Stimulated activated CD8-positive, alpha-beta memory T cell treated with anti-CD3 and anti-CD28 coated beads, Interleukin-15, amount 100 ng/mL, for 4 hours (primary cell): ENCODE measurements at places on chromosomes 2 and 18.

GRCh38 chr2:172113617-172114016 is 10.9 kb upstream of the DLX2 start:
- DNase-seq = no peak

DNA sequence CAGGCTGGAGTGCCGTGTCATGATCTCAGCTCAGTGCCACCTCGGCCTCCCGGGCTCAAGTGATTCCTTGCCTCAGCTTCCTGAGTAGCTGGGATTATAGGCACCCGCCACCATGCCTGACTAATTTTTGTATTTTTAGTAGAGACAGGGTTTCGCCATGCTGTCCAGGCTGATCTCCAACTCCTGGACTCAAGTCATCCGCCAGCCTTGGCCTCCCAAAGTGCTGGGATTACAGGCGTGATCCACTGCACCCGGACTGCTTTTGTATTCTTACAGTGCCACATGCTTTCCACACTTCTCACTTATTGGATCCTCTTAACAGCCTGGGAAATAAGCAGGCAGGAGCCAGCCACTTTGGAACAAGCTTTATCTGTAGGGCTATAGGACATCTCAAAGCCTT is 25.3 kb upstream of the BCL2L11 start:
- no peak for DNase-seq

DNA sequence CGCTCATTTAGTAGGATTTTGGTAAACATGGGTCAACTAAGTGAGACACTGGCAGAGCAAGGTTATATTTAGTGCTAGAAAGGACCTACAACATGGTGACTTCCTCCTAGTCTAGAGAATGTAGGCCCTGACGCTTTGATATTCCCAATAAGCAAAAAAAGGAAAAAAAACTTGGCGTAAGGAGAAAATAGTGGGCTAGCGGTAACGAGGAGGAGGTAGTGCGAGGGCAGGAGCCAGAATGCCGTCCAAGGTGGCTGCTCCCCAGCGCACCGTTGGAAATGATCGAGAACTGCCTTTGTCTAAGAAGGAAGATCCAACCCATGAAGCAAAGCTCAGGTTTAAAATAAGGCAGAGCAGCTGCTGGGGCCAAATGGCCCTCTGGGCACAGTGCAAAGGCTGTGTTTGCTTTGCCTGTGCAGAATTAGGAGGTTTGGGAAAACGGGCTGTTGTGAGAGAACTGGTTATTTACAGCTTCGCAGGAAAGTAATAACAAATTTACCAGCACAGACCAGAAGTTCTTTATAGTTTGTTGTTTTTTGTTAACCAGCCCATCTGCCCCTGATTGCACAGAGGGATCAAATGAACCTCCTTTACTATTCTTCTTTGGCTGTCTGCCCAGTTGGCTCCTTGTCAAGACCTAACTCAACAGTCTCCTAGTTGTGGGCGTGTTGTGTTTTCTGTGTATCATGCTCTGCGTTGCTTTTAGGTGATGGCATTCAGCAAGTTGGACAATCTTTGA is 86.6 kb downstream of the ITGB1BP1 start:
- DNase-seq = no peak

GRCh38 chr2:65504814-65505697 is 72.7 kb upstream of the SPRED2 start:
- no peak for DNase-seq

- no peak for DNase-seq
Measured at GRCh38 chr2:6874032-6874431, 3.5 kb upstream of the RSAD2 start.

GRCh38 chr2:39378968-39379367 is 58.1 kb downstream of the MAP4K3 start:
- DNase-seq = no peak

DNA sequence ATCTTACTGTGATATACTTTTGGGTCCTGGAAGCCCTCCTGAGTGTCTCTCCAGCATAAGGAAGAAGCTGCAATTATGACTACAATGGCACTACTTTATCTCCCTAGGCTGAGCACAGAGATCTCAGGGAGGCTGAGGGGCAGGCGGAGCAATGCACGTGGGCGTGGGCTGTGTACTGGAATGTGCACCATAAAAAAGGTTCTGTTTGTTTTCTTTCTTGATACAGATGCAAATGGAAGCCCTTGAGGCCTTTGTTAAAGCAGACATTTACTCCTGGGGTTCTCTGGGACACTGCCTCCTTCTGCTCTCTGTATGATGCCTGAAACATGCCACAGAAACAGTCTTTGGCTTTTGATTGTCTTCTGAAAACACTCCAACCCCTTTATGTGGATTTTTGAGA is 79.1 kb upstream of the DLX2 start:
- DNase-seq = no peak

- DNase-seq = no peak
Measured at GRCh38 chr2:8993196-8993901, 10.1 kb downstream of the MBOAT2 start.

DNA sequence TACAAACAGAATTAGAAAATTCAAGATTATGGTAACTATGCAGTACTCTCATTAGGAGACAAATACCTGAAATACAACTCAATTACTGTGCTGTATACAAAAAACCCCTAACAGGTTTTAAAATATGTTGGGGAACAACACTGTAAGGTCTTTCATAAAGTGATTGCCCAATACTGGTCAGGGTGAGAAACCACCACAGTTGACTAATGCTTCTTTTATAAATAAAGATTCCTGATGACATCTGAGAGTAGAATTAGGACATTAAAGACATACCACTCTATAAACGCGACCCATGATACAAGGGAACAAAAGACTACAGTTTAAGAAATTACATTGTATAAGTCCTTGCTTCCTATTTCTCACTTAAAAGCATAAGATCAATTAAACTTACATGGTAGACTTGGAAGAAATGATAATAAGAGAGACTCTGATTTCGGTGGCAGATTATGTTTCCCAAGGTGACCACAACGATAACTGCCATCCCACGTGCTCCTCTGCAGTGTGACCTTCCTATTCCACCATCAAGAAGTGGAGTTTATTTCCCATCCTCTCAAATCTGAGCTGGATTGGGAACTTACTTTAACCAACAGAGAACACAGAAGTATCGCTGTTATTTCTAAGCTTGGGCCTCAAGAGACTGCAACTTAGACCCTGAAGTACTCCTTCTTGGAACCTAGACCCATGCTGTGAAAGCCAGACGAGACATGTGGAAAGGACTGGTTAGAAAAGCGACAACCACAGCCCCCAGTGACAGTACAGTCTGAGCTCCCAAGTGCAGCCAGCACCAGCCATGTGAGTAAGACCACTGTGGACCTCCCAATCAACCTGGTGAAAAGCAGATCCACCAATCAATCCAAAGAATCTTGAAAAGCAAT is 52.3 kb downstream of the ZNF521 start:
- no peak for DNase-seq

DNA sequence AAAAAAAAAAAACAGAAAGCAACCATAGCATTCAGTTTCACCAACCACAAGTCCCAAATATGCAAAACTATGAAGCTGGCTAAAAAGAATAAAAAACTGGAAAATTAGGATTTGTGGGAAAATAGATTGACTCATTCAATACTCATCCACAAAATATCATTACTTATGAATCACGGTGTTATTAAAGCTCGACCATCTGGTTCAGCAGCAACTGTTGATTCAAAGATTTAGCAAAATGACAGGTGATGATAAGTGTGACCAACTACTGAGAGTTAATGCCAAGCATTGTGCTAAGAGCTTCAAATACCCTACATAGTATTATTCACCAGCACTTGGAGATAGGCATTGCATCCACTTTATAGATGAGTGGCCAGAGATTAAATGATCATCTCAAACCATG is 26.2 kb upstream of the XDH start:
- DNase-seq = no peak

- DNase-seq = no peak
Measured at GRCh38 chr2:120602251-120602650, 133.4 kb upstream of the GLI2 start.

DNA sequence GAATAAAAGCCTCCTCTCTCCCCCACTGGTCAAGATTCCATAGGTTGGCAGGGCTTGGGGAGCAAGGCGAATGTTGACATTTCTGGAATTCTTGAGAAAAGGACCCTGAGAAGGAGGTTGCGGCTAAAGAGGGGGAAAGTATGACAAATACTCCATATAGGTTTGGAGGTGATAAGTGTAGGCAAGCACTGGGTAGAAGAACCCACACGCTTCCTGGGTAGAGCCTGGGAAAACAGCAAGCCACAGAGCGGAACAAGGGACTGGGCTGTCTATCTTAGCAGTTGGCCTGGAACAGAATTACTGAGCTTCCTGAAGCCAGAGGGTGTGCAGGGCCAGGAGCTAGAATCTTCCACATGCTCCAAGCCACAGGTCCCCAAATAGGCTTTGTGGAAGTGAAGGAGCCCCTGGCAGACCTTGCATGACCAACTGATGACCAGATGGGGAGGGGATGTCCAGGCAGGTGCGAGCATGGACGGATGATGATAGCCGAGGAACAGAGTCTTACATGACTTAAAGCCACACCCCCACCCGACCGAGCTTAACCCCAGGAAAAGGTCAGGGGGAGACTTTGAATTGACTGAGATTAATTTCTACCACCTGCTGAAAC is 9.9 kb downstream of the PRKAG3 start:
- no peak for DNase-seq
